Cardiac muscle cell (in vitro differentiated cells and primary cell): ENCODE measurements at places on chromosomes 12 and 14. TPM values are rescaled to one million over a fixed set of nuclear protein-coding genes. Genes with fewer than 3 reads are reported as not detected.

VRTN gene
- total RNA-seq = 0.39 and 2.7 TPM in 2 replicates

MSI1 gene
- total RNA-seq = 22.5 and 28.8 TPM in 2 replicates

DYNLL1 gene
- 186 and 248 TPM in 2 replicates for total RNA-seq

TMEM132C gene
- 1.8 and 3.9 TPM in 2 replicates for total RNA-seq

FGD6 gene
- total RNA-seq = 12.4 and 19.4 TPM in 2 replicates

DEGS2 gene
- total RNA-seq = 0.49 and 2.7 TPM in 2 replicates

SLC39A5 gene
- total RNA-seq = 0.67 TPM in 1 of 2 replicates, not detected in the other

TDRD9 gene
- total RNA-seq = not detected in 2 replicates

RFX4 gene
- not detected in 2 replicates for total RNA-seq

CLEC6A gene
- total RNA-seq = 0.21 TPM in 1 of 2 replicates, not detected in the other

A2ML1 gene
- total RNA-seq = 0.04 TPM in 1 of 2 replicates, not detected in the other

CMAS gene
- total RNA-seq = 26.1 and 32.7 TPM in 2 replicates

DLGAP5 gene
- 3.4 and 37.4 TPM in 2 replicates for total RNA-seq

EIF5 gene
- 132 and 149 TPM in 2 replicates for total RNA-seq

ART4 gene
- not detected in 2 replicates for total RNA-seq

PPHLN1 gene
- total RNA-seq = 77.6 and 87.8 TPM in 2 replicates

SERPINA6 gene
- total RNA-seq = not detected in 2 replicates

KRT85 gene
- total RNA-seq = 0.12 TPM in 1 of 2 replicates, not detected in the other

TAS2R10 gene
- 1.2 and 1.9 TPM in 2 replicates for total RNA-seq
